ENCODE measurements at places on chromosomes 2 and 18. TPM values are rescaled to one million over a fixed set of nuclear protein-coding genes. Genes with fewer than 3 reads are reported as not detected.

- peak; percentile 70 for DNase-seq
Measured at GRCh38 chr18:45328811-45329210, 286.5 kb upstream of the SLC14A2 start.

- peak; percentile 80 for DNase-seq
Measured at GRCh38 chr2:206887745-206888144, 51.6 kb upstream of the CPO start.

GRCh38 chr2:52879561-52879960, 888.0 kb upstream of the CHAC2 start:
- no peak for DNase-seq

GRCh38 chr18:80239830-80240229, 7.5 kb downstream of the PARD6G start:
- DNase-seq: no peak

Gene ETAA1
- total RNA-seq: 33.0 TPM

Gene PTPRN
- 5.5 TPM for total RNA-seq

DNA sequence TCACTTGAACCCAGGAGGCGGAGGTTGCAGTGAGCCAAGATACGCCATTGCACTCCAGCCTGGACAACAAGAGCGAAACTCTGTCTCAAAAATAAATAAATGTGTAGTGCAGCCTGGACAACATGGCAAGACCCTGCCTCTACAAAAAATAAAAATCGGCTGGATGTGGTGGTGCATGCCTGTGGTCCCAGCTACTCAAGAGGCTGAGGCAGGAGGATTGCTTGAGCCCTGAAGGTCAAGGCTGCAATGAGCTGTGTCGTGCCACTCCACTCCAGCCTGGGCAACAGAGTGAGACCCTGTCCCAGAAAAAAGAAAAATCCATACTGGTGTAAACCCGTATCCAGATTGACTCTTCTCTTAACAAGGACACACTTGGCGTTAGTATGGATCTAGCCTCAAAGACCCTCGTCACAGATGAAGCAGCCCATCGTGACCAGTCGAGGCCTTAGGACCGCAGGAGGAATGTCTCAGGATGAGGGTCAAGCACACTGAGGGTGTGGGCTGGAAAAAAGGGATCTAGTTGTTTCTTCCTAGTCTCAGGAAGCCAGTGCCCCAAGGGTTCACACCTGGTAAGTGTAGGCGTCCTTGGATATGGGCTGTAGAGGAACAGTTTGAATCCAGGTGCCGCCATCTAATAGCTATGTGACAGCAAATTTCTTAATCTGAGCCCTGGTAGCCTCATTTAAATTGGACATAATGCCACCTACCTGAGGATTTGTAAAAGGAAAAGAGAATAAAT, 4.0 kb upstream of the GPBAR1 start:
- no peak for DNase-seq

GRCh38 chr2:164824872-164825271, 16.8 kb downstream of the COBLL1 start:
- DNase-seq: no peak

DNA sequence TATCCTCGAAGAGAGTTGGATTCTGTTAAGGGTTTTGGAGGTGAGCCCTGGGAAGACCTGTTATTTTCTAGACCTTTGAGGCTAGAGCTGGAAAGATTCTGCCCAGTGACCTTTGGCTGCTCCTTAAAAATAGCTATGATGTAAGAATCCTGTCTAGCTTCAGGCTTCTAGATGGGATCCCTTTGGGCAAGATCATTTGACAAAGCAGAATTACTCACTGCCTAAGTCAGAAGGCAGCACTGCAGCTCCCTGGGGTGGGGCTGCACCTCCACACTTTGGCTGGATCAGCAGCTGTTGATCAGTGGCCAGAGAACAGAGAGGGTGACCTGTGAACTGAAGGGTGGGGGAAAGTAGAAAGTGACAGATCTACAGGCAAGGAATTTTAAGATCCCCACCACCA, 103.8 kb downstream of the ASAP2 start:
- peak; percentile 80 for DNase-seq

Gene FAM117B
- total RNA-seq: 5.8 TPM

DNA sequence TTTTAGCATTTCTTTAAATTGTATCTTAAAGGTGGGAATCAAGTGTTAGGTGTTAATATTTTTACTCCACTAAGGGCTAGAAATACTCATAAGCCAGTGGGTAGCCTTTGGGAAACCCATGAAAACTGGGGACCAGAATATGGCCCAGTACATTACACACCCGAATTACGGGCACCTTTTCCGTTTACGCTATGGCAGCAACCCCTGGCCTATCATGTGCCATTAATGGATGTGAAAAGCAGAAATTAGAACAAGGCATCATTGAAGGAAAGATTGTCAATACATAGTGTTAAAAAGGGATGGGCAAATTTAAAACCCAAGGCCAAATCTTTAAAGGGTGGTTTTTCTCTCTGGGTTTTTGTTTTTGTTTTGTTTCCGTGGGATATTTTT, 781 bp downstream of the FARP2 start:
- DNase-seq: no peak

DNA sequence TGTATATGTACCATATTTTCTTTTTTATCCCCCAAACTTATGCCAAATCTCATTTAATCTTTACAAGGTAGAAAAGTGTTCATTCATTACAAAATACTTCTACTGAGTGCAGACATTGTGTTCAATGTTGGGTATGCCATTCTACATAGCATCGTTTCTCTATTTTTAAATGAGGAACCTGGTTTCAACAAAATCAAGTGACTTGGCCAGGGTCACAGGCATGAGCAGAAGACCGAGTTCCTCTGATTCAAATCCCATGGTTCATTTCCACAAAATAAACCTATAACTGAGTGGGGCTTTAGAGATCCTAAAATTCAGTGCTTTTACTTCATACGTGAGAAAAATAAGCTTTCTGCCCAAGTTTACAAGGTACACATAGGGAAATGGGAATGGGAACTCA, 81.4 kb upstream of the RASGRP3 start:
- no peak for DNase-seq

Gene TMEM37
- not detected for total RNA-seq

DNA sequence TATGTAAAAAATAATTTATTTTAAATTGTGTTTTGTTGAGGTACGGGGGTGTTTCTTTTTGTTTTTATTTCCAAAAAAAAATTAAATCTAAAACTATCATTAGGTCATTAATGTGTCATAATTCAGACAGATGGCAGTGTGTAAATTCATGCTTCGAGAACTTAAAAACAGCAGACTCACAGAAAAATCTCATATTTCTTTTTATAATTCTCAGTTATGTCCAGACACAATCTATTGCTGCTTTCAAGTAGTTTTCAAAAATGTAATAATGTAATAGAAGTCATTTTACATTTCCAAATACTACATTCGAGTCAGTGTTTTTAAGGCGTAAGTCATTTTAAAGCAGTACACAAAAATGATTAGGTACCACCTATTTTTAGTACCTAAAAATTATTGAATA, 14.3 kb downstream of the IKZF2 start:
- DNase-seq: no peak

GRCh38 chr18:26515643-26516487, 32.5 kb downstream of the KCTD1 start:
- no peak for DNase-seq

- DNase-seq: no peak
Measured at GRCh38 chr18:47250391-47251046, 941 bp downstream of the SKOR2 start.

- no peak for DNase-seq
Measured at GRCh38 chr2:236657801-236658200, 88.2 kb downstream of the ACKR3 start.

- DNase-seq: no peak
Measured at GRCh38 chr2:138830547-138830946, 50.4 kb upstream of the NXPH2 start.

DNA sequence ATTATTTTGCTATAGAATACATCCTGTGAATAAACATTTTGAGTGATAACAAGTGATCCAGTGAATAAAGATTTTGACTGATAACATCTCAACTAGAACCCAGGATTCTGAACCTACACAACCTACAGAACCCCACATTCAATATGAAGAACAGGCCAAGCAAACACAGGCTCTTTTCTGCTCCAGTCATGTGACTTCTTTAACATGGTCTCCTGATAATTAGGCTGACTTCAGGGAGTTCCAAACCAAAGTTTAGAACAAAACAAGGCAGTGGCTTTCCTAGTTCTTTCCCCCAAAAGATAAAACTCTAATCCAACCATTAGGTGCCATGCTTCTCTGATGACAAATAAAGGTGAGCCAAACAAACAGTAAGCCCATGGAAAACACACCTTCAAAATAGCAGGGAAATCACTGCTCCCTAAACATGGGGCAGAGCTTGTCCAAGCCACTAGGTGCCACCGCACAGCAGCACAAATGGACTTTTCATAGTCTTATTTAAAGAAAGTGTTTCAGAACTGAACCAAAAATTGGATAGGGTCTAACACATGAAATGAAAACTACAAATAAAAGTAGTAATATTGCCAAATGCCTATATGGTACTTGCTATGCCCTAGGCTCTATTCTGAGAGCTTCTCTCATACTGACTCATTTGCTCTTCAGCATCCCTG, 95.3 kb downstream of the EVA1A start:
- DNase-seq: peak; percentile 20

- no peak for DNase-seq
Measured at GRCh38 chr2:136023416-136023815, 38.0 kb upstream of the DARS1 start.

DNA sequence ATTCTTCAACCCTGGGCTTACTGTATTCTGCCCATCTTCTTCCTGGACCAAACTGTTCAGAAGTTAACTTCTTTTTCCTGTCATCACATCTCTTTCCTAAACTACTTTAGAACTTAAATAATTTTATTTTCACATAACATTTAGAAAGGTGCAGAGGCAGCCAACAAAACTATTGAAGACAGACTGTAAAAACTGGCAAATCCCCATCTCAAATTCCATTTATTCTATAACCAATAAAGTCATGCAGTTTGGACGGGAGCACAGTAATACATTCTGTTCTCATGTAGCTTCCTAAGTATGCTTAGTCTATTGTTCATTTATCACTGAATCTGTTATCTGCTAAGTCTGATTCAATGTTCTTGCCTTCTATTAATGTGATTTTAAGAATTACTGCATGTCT, 99.1 kb downstream of the SMAD2 start:
- no peak for DNase-seq

- no peak for DNase-seq
Measured at GRCh38 chr2:20999906-21000645, 43.8 kb downstream of the APOB start.

All from umbilical cord (tissue), 2 donors.